Stimulated activated CD4-positive, alpha-beta T cell treated with anti-CD3 and anti-CD28 coated beads, Interleukin-1b, Interleukin-23, amount 100 ng/mL, for 24 hours (primary cell): ENCODE measurements at places on chromosomes 5 and 9.

GRCh38 chr5:24314106-24314505 is 330.7 kb downstream of the CDH10 start:
- DNase-seq = no peak

DNA sequence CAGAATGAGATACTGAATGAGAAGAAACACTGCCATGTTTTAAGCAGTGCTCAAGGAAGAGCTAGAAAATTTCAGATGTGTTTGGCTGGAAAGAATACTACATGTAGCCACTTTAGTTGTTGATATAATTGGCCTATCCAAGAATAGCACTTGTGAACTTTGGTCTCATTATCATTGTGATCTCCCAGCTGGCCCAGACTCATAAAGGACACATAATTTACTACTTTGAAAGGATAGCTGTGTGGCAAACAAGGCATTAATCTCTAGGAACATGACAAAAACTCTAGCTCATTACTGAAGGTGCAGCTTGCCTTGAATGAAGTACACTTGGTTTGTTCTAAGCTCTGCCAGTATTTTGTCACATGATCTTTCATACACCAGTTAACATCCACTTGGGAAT is 356.3 kb downstream of the CSNK1G3 start:
- DNase-seq = no peak

DNA sequence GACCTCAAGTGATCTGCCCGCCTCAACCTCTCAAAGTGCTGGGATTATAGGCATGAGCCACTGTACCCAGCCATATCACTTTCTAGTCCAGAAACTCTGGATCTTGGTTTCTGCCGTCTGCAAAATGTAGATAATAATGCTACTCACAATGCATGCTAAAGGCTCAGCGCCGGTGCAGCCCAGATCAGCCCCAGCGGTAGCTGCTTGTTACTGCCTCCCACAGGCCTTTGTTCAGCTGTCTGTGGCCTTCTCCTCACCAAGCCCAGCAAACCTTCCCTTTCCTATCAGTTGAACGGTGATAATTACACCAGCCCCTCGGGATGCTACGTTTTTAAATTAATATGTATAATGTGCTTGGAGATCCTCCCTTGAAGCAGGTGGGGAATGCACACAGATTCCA is 26.2 kb upstream of the MSX2 start:
- DNase-seq = no peak

DNA sequence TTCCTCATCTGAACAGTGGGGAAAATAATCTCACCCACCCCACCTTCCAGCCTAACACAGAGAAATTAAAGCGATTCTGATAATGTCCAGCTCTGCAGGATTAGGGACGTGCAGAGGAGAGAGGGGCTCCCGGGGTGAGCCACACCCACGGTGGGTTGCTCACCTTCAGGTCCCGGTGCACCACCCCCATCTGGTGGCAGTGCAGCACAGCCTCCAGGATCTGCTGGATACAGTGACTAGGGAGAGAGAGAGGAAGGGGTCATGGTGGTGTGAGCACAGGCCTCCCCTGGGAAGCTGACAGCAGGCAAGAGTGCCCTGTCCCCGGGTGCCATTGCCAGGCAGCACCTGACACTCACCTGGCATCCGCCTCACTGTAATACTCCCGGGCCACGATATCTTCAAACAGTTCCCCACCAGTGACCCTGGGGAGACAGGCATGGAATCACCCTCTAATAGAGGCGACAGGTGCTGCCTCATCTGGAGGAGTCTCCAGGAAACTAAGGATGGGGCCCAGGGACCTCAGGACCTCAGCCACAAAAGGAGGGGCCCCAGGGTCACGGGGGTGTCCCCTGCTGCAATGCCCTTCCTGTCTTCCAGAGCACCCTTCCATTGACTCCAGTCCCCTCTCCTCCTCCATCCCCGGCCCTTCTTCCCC is 33.0 kb downstream of the CAMK2A start:
- DNase-seq = no peak

DNA sequence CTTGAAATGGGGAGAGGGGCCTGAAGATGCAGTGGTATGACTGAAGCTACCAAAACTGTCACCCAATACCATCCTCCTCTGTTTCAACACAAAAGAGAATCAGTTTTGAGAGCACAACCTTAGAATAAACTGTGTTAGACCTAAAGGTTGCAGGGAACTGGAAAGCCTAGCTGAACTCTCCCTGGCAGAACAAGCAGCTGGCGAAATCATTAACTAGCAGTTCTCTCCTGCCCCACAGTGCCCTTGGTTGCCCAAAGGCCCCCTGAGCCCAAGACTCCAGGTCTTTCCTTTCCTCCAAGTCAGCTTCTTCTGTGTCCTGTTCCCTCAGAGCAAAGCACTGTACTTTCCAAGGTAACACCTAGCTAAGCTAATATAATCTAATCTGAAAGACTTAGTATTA is 135.4 kb upstream of the SLC30A5 start:
- DNase-seq = no peak

GRCh38 chr5:71839096-71839884 is 120.2 kb downstream of the CARTPT start:
- DNase-seq = no peak

DNA sequence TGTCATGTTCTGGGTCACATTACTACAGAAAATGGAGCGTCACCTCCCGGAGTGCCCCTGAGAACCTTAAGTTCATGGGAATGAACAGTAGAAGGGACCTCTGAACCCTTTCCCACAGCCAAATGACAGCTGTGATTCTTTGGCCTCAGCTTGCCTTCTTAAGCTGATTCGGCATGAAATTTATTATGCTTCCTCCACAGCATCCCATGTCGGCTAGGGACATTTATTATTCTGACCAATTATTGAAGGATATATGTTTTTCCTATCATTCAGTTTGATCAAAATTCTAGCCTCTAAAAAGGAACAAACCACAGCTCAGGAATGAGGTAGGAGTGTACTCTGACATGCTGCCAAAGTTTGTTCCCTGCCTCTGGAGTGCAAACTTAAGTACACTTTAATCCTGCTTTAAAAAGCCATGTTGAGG is 440.6 kb downstream of the CETN3 start:
- DNase-seq = no peak
